ENCODE measurements at places on chromosomes 7 and 10. TPM values are rescaled to one million over a fixed set of nuclear protein-coding genes. Genes with fewer than 3 reads are reported as not detected.

DNA sequence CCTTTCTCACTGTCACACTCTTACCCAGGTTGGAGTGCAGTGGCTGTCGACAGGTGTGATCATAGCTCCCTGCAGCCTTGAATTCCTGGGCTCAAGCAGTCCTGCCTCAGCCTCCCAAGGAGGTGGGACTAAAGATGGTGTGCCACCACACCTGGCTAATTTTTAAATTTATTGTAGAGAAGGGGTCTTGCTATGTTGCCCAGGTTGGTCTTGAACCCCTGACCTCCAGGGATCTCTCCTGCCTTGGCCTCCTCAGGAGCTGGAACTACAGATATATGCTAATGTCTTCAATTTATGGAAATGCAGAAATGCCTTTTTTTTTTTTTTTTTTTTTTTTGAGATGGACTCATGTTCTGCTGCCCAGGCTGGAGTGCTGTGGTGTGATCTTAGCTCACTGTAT, 42.7 kb downstream of the DNAJB6 start:
- DNase-seq: no peak

DNA sequence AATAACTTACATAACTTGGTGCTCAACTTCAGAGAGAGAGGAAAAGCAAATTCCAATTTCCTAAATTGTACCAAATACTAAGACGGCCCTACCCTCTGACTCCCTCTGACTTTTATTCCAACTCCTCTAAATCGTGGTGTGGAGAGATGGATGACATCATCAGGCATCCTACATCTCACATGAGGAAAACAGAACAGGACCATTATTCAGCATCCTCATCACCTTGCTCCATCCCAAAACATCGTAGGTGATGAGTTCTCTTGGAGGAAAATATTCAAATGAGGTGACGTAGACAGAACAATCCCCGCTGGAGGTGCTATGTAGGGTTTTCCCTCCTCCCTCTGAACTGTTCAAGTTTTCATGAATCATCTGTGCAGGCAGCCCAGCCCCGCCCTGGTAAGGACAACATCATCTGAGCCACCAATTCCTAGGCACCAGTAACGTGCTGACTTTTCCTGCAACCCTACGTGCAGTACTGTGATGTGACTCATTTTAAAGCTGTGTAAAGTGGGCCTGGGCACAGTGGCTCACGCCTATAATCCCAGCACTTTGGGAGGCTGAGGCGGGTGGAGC, 167.2 kb downstream of the CALN1 start:
- no peak for DNase-seq

GRCh38 chr10:44006771-44007170, 358.1 kb upstream of the ZNF32 start:
- no peak for DNase-seq

GRCh38 chr7:42102301-42102700, 134.7 kb downstream of the GLI3 start:
- DNase-seq: no peak

DNA sequence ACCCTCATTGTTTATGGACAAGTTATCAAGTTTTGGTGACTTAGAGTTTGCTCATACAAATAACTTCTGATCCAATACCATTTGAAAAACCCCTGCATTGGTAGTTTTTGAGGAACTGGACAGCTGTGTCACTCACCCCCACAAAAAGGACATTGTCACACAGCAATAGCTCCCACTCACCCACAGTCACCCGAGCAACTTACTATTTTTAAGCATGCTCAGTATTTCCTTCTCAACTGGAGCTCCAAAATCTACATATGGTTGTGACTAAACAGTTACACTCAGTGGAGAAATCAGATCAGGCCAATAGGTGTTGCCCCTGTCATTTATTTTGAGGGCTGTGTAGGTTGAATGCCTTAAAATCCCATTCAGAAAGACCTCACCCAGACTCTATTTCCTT, 165.2 kb upstream of the AUTS2 start:
- DNase-seq: no peak

GRCh38 chr7:112510001-112510742, 29.4 kb downstream of the LSMEM1 start:
- no peak for DNase-seq

GRCh38 chr10:60352105-60352504, 37.6 kb downstream of the ANK3 start:
- DNase-seq: no peak

DNA sequence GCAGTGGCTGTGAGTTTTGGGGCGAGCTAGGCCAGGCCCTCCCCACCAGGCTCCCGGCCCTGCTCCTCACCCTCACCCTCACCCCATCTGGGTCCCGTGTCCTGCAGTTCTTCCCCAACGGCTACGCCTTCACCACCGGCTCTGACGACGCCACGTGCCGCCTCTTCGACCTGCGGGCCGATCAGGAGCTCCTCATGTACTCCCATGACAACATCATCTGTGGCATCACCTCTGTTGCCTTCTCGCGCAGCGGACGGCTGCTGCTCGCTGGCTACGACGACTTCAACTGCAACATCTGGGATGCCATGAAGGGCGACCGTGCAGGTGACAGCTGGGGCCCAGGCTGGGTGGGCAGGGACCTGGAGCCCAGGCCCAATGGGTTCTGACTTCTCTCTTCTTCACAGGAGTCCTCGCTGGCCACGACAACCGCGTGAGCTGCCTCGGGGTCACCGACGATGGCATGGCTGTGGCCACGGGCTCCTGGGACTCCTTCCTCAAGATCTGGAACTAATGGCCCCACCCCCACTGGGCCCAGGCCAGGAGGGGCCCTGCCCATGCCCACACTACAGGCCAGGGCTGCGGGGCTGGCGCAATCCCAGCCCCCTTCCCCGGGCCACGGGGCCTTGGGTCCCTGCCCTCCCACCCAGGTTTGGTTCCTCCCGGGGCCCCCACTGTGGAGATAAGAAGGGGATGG, 4.9 kb downstream of the GNB2 start:
- DNase-seq: no peak

DNA sequence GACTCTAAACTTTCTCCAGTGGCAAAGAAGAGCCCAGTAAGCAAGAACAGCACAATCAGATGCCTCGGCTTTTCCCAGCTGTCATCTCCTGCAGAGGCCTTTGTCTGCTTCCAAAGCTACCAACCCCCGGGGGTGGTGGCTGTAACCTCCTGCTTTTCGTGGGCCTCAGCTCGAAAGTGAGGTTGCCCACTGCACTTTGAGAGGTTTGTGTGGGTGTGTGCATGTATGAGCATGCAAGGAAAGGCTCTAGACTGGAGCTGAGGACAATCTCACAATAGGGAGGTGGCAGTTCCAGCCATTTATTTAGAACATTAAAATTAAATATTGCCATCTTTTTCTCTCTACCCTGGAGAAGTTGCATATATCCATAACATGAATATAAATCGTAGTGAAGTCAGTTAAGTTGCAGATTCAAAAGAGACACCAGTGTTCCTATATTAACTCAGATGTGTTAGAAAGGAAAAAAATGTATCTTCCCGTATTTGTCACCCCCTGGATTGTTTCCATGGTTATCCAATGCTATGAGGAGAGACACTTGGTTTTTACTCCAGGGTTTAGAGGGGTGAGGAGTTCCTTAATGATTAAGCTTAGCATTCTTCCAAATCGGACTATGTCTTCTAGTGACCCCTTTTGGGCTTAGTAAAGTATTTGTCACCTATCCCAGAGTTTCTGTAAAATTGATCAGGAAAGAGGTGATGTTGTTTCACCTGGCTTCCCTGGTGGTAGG, 781.1 kb downstream of the INHBA start:
- DNase-seq: no peak

GRCh38 chr10:28684986-28685580, 7.8 kb downstream of the BAMBI start:
- no peak for DNase-seq

DNA sequence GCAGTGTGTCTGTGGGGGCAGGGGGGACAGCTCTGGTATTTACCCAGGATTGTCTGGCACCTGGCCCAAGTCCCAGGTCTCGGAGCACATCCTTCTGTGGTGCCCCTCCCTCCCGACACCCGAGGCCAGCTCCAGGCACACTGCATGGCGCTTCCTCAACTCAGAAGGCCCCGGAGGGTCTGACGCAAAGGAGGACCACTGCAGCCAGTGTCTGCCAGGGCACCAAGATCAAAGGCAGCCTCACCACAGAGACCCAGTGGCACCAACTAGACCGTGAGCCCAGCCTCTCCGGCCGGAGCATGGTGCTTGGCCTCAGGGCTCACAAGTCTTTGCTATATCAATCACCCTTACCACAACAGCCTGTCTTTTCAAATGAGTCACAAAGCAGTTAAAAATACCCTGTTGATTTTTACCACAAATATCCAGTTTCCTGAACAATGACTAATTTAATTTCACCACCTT, 99.3 kb upstream of the DDC start:
- no peak for DNase-seq

- DNase-seq: no peak
Measured at GRCh38 chr10:97676770-97677581, 10.1 kb downstream of the AVPI1 start.

GRCh38 chr7:2271273-2272026, 29.4 kb downstream of the NUDT1 start:
- DNase-seq: no peak

GRCh38 chr7:143429770-143430698, 13.2 kb upstream of the TAS2R60 start:
- DNase-seq: no peak

- DNase-seq: no peak
Measured at GRCh38 chr10:115696747-115697146, 576.3 kb downstream of the GFRA1 start.

DNA sequence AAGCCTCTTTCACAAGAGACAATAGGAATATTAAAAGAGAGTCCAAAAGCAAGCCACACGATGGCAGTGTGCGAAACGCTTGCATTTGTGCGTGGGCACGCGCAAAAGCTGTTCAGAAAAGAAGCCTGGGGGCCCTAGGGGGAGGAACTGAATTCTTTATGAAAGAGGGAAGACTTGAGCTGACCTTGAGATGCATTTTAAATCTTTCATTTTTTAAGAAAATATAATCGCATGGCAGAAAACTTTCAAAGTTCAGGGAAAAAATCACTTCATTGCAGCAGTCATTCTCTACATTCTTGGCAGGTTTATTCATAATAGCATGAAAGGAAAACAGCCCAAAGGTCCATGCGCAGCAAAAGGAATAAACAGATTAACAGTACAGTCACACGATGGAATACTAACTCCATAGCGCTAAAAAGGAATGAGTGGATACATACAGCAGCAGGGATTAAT, 206.5 kb upstream of the PRKCQ start:
- no peak for DNase-seq

DNA sequence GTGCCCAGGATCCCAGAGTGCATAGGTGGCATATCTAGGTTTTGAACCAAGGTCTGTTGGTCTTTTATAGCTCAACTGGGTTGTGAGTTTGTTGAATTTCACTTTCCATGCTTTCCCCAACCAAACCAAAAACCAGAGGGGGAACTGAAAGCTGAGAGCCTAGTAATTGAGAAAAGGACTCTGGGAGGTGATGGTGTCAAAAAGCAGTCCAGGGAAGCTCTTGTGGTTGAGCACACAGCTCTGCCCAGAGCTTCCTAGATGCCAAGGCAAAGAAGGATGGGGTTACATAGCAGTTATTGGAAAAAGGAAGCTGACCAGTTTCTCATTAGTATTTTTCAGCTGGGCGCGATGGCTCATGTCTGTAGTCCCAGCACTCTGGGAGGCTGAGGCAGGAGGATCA, 9.9 kb downstream of the POR start:
- DNase-seq: no peak

GRCh38 chr10:27743877-27744801, 1.5 kb downstream of the MKX start:
- DNase-seq: no peak

GRCh38 chr10:49254150-49254549, 44.8 kb upstream of the C10orf71 start:
- no peak for DNase-seq

DNA sequence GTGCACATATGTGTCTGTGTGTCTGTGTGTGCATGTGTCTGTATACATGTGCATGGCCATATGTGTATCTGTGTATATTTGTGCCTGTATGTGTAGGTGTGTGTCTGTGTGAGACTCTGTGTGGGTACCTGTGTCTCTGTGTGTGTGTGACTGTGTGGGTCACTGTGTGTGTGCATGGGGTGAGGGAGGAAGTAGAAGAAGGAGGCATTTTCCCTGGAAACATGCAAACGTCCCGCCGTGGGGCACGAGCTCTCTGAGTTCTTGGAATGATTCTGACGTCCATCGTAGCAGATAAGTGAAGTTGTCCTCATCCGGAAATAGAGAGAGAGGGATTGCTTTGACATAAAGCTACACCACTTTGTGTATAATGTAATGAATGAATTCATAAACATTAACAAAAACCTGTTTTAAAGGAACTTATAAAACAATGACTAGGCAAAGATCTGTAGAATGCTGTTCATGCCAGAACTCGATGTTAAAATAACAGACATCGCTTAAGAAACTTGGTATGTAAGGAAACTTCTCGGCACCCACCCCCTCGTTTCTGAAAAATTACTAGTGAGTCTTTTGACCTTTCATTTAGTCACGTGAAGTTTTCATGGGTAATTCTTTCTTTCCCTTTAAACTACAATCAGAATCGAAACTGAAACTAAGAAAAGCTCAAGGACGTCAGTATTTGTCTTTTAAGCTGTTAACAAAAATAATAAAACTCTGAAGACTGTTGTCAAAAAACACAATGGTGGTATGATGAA, 43.6 kb upstream of the KLF6 start:
- DNase-seq: no peak

DNA sequence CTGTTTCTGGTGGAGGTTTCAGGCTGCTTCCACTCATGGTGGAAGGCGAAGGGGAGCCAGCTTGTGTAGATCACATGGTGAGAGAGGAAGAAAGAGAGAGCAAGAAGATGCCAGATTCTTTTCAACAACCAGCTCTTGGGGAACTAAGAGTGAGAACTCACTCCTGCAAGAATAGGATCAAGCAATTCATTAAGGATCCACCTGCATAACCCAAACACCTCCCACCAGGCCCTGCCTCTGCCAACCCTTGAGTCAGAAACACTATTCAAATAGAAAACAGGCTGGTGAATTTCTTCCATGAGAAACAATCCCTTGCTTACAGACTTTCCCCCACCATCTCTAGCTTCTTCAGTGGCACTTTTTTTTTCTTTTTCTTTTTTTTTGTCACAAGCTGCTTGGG, 317.2 kb downstream of the GPR158 start:
- no peak for DNase-seq

DNA sequence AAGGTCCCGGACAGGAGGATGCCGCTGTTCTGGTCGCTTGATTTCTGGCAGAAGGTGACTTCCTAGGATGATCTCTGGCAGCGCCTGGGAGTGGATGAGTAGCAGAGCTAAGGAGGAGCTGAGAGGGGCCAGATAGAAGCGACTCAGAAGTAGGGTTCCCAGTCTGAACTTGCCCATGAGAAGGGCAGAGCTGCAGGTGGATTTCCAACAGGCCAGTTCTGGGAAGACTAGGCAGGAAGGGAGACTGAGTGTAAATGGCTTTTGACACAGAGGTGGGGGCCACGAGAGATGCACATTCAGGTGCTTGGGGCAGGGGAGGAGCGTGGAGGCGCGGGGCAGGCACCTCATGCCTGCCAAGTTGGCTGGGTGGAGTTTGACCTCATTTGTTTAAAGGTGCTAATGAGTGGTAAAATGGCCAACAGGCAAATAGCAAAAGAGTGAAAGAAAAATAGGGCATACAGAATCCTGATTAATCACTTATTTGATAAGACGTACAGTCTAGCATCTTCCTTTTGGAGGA, 58.8 kb downstream of the SHH start:
- no peak for DNase-seq

Gene KCNIP2
- polyA plus RNA-seq: 0.18 TPM

Gene CAMK1D
- 3.3 TPM for polyA plus RNA-seq

Gene SLC26A5
- polyA plus RNA-seq: 1.1 TPM

Gene CTAGE6
- polyA plus RNA-seq: not detected

Gene ATG9B
- not detected for polyA plus RNA-seq

Gene ASZ1
- polyA plus RNA-seq: not detected

Gene NRP1
- polyA plus RNA-seq: 14.6 TPM
